ENCODE measurements at places on chromosomes 2 and 18. TPM values are rescaled to one million over a fixed set of nuclear protein-coding genes. Genes with fewer than 3 reads are reported as not detected.

TNFAIP6 gene
- 1.8 TPM for total RNA-seq

RMND5A gene
- 40.8 TPM for total RNA-seq

ASPRV1 gene
- total RNA-seq = 0.09 TPM

CABLES1 gene
- total RNA-seq = 22.7 TPM

TWIST2 gene
- total RNA-seq = 1.6 TPM

TEKT4 gene
- not detected for total RNA-seq

EVX2 gene
- total RNA-seq = not detected

PLEK gene
- total RNA-seq = 0.09 TPM

SPC25 gene
- 6.4 TPM for total RNA-seq

TMEM17 gene
- 0.47 TPM for total RNA-seq

PTH2R gene
- total RNA-seq = not detected

PDE11A gene
- under 0.01 TPM for total RNA-seq

TMEM37 gene
- total RNA-seq = 0.94 TPM

ACOXL gene
- total RNA-seq = not detected

IL1RN gene
- total RNA-seq = not detected

TACR1 gene
- total RNA-seq = not detected

RAMP1 gene
- 0.19 TPM for total RNA-seq

PTPRM gene
- total RNA-seq = 80.9 TPM

STRADB gene
- total RNA-seq = 26.5 TPM

THOC1 gene
- 36.8 TPM for total RNA-seq

OSBPL6 gene
- total RNA-seq = 3.9 TPM

MC2R gene
- total RNA-seq = not detected

FBXO48 gene
- 0.28 TPM for total RNA-seq

VAMP8 gene
- 16.8 TPM for total RNA-seq

PREB gene
- total RNA-seq = 50.9 TPM
